Aorta (tissue), 5 donors: ENCODE measurements at places on chromosomes 7 and 10. TPM values are rescaled to one million over a fixed set of nuclear protein-coding genes. Genes with fewer than 3 reads are reported as not detected.

GRCh38 chr10:13984647-13985155, 346.0 kb downstream of the FRMD4A start:
- H3K27me3 ChIP-seq: no peaks in the 10 kb centered on the region
- H3K4me1 ChIP-seq: no peaks in the 10 kb centered on the region
- no peak overlapping the region for H3K27ac ChIP-seq

DNA sequence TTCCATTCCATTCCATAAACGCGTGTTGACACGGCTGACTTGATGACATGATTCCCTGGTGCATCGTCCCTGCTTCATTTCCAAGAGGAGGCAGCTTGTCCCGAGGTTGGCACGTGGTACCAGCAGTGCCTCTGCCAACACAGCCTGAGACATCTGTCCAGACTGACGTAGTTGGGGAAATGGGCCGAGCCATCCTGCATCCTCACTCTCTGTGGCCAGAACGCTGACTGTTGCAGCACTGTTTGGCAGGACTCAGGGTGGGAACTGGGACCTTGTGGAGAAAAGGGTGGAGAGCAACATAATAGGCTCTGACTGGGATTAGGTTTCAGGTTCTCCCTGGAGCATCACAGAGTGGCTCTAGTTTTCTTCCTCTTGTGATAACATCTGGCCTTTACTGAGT, 118.6 kb upstream of the BTBD16 start:
- peak overlapping the region; percentile 68 for H3K27ac ChIP-seq
- no peak overlapping the region for H3K4me3 ChIP-seq
- H3K27me3 ChIP-seq: no peaks in the 10 kb centered on the region
- H3K4me1 ChIP-seq: no peaks in the 10 kb centered on the region
- peak; percentile 93 for DNase-seq

GRCh38 chr7:54426406-54426805, 115.8 kb upstream of the VSTM2A start:
- no peak overlapping the region for H3K27ac ChIP-seq

DNA sequence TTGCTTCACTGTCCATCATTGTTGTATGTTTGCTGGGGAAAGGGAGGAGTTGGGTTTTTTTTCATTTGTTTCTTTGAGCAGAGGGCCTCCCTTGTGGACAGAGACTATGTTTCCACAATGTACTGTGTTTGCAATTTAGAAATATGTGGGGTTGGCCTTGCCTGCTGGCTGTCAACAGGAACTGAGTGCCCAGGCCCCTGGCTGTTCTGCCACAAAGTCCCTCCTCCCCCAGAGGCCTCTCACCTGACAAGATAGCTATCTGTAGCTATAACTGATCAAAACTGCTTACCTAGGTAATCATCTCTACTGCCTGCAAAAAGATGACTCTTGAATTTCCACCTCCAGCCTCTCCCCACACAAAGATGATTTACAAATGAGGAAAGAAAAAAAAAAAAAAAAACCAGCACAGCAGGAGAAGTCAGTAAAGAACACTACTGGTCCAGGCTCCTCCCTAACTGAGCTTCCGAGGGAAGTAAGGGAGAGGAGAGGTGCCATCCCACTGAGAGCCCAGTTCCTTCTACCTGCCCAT, 121.8 kb downstream of the SGMS1 start:
- H3K4me3 ChIP-seq: no peak overlapping the region
- no peak for DNase-seq
- H3K36me3 ChIP-seq: peaks cover 3% of the 10 kb centered on the region
- no peak overlapping the region for H3K27ac ChIP-seq

- H3K36me3 ChIP-seq: no peaks in the 10 kb centered on the region
- H3K4me3 ChIP-seq: no peak overlapping the region
- no peak for DNase-seq
- no peak overlapping the region for H3K27ac ChIP-seq
- H3K27me3 ChIP-seq: no peaks in the 10 kb centered on the region
- H3K4me1 ChIP-seq: no peaks in the 10 kb centered on the region
These were observed 26.1 kb upstream of the RSU1 start for GRCh38 chr10:16843252-16843870.

DNA sequence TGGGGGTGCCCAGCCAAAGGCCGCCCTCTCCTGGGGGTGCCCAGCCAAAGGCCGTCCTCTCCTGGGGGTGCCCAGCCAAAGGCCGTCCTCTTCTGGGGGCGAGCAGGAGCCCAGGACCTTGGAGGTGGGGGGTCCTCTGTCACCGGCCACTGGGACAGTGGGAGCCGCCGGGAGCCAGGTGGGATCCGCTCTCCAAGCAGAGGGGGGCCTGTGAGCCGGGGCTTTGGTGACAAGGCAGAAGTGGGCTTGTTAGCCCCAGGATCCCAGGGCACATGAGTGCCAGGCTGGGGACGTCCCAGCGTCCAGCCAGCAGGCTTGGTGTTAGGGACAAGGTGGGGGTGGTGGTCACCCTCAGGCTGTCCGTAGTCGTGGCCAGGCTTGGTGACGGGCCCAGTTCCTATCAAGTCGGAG, 29.4 kb upstream of the UTF1 start:
- H3K4me3 ChIP-seq: no peak overlapping the region
- no peak for DNase-seq
- H3K27me3 ChIP-seq: no peaks in the 10 kb centered on the region

DNA sequence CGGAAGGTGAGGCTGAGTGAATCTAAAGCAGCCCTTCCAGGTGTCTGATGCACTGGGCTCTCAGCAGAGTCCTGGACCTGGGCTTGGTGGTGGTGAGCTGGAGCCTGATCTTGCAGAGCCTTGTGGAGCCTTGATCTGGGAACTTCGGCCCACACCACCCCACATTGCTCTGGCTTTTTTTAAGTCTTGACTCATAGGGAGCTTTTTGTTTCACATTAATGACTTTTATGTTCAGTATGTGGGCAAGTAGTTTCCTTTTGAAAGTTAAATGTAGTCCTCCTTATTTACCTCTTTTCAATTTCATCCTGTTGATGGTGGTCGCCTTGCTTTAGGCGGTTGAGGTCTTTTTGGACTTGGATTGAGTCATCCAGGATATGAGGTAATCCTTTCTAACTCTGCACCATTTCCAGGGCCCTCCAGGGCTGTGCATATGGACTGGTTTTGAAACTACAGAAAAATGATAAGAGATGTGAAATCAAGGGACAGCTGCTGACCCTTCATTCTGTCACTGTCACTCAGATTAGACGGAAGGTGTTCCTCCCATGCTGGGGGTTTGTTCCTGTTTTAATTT, 2.9 kb upstream of the NRAP start:
- no peak for DNase-seq
- no peak overlapping the region for H3K27ac ChIP-seq
- no peak overlapping the region for H3K4me3 ChIP-seq
- no peaks in the 10 kb centered on the region for H3K4me1 ChIP-seq
- H3K36me3 ChIP-seq: no peaks in the 10 kb centered on the region
- no peaks in the 10 kb centered on the region for H3K27me3 ChIP-seq

ZNF853 gene
- total RNA-seq: 12.2 TPM

RTKN2 gene
- total RNA-seq: 0.21 TPM
